ENCODE measurements at places on chromosomes 2 and 18.

DNA sequence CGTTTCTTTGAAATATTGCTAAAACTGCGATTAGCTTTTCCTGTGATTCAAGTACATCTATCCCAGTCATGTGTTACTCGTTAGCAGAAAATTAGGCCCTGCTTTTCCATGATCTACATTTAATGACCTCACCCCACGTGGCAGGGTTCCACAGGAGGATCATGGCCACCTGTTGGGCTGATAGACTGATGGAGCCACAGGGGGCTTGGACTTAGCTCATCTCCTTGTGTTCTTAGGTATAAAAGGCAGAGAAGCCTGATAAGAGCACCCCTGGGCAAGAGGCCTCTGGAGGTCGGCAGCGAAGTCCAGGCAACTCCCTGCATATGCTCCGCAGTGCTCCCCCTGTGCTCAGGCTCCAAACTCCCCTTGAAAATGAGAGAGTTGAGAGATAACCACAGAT lies 12.9 kb downstream of the FZD7 start:
- no peak for DNase-seq

GRCh38 chr2:65710779-65711295 lies 278.4 kb upstream of the SPRED2 start:
- no peak for DNase-seq

DNA sequence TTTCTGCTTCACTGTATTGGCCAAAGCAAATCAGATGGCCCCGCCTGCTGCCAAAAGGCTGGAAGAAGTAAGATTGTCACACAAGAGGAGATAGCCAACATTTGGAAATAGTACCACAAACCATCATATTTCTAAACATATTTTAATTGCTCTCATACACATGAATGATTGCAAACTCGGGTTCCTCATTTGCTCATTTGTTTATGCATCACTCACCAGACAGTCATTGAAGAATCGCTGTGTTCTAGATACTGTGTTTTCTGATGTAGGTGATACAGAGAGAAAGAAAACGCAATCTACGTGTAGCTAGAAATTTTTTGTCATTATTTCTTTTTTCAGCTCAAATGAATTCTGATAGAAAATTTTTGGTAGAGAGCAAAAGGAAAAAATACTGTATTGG lies 1103.4 kb downstream of the TSN start:
- DNase-seq, result no peak

- no peak for DNase-seq
Observed at GRCh38 chr2:29892585-29893259, 28.7 kb downstream of the ALK start.

Measured in CD4-positive, alpha-beta T cell treated with Interleukin-17A for 1 hour (primary cell).